ENCODE measurements at places on chromosomes 11 and 22.
A peak's percentile ranks its signal among the peaks of the same experiment; 100 is the strongest.

DNA sequence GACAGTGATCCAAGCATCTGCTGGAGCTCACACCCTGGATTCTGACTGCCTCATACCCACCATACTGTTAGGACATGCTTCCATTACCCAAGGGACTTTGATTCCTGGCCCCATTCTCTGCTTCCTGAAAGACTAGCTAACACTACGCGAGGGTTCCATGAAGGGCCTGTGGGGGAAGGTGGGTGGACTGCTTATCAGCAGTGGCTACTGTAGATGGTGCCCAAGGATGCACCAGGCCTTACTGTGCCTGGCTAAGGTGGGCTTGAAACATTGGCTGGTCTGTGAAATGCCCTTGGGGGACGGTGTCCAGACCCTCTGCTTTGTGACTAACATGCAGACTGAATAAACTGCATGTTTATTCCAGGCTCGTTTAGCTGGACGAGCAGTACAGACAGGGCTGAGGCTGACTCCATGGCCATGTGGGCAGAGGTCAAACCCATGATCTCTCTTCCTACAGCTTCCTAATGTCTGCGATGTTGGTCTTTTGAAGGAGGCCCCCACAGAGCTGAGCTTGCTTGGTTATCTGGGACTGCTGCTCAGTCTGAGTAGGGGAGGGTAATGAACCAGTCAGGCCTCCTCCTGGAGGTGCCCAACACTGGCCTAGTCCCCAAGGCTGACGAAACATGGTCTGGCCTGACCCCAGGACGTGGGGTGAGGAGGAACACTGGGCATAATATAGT is 48.3 kb upstream of the PHOX2A start:
- DNase-seq, result no peak

- no peak for DNase-seq
Observed at GRCh38 chr11:27646051-27646818, 54.0 kb downstream of the BDNF start.

GRCh38 chr22:48837341-48837935 is 990.2 kb downstream of the BRD1 start:
- no peak for DNase-seq

GRCh38 chr11:25988178-25988577 is 343.8 kb upstream of the ANO3 start:
- DNase-seq, result no peak

- peak; percentile 45 for DNase-seq
Observed at GRCh38 chr11:101508370-101508769, 75.4 kb downstream of the TRPC6 start.

- no peak for DNase-seq
Observed at GRCh38 chr11:63622323-63622722, 8.1 kb upstream of the PLAAT3 start.

GRCh38 chr11:1088927-1089737 is 14.5 kb downstream of the MUC2 start:
- DNase-seq, result no peak

GRCh38 chr11:117074119-117074518 is 24.1 kb downstream of the SIK3 start:
- DNase-seq, result no peak

GRCh38 chr11:81036168-81036870 is 1595.5 kb upstream of the TENM4 start:
- no peak for DNase-seq

GRCh38 chr11:104259121-104259610 is 95.2 kb upstream of the PDGFD start:
- DNase-seq, result no peak

DNA sequence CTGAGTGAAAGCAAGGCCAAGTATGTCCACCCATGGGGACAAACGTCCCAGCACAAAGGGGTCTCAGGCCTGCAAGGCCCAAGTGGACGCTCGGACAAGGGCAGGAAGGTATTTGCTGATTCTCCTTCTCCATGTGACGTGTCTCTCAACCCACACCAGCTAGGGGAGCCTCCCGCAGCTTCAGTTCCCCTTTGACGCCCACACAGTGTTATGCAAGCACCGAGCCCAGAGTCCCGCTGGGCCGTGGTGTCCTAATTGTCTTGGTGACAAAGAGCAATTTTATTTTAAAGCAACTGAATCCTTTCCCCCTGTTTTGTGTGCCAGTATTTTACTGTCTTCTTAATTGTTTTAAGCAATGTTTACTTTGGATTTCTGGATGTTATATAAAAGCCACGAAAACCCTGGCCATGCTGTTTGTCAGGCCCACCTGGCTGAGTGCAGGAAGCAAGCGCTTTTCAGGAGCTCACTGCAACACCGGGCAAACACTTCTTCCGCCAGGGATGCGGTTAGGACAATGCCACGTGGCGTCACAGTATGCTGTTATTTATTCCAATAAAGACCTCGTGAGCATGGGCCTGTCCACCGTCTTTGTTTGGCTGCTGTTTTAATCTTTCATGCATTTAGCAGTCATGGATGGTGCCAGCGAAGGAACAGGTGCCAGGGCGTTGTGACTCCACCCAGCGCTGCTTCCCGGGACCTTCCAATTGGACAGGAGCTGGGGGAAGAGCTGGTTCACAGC is 8.2 kb upstream of the PARVG start:
- no peak for DNase-seq

GRCh38 chr22:19664406-19664805 is 49.9 kb upstream of the SEPTIN5 start:
- DNase-seq, result no peak

GRCh38 chr11:2768471-2769408 is 68.9 kb upstream of the KCNQ1OT1 start:
- no peak for DNase-seq

GRCh38 chr11:69434471-69434931 is 47.0 kb upstream of the LINC01488 start:
- DNase-seq, result no peak

- no peak for DNase-seq
Observed at GRCh38 chr11:106999196-106999595, 19.1 kb downstream of the GUCY1A2 start.

- no peak for DNase-seq
Observed at GRCh38 chr11:102110761-102111010, 439 bp downstream of the YAP1 start.

Measured in NAMALWA (cell line).